ENCODE measurements at places on chromosomes 2 and 18.
A peak's percentile ranks its signal among the peaks of the same experiment; 100 is the strongest.

- DNase-seq: no peak
These were observed 140.1 kb upstream of the AQP4 start for GRCh38 chr18:27005589-27005988.

- DNase-seq: no peak
These were observed 87.6 kb downstream of the CDC42EP3 start for GRCh38 chr2:37583867-37584266.

GRCh38 chr18:57437402-57437765 is 2.2 kb downstream of the ONECUT2 start:
- DNase-seq: no peak

- DNase-seq: no peak
These were observed 80.3 kb downstream of the CD28 start for GRCh38 chr2:203786549-203787351.

DNA sequence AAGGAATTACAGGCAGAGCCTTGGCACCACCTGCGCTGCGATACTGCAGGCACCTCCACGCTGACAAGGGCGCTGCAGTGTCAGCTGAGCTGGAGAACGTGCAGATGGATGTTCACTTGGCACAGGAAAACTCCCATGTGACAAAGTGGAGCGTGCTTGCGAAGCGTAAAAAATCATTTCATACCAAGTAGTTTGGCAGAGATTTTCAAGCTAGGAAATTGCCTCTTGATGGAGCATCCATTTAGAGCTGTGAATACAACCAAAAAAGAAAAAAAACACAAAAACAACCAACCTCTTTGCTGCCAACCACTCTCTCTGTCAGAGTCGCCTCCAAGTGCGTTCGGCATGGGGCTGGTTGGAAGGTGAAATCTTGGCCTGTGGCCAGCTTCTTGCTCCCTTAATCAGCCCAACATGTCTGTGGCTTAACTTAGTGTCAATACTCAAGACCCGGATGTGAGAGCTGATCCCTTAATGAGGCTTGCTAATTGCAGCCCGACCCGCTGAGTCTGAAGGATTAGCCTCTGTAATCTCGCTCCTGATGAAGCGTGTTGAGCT is 38.1 kb downstream of the ACOXL start:
- DNase-seq: no peak

DNA sequence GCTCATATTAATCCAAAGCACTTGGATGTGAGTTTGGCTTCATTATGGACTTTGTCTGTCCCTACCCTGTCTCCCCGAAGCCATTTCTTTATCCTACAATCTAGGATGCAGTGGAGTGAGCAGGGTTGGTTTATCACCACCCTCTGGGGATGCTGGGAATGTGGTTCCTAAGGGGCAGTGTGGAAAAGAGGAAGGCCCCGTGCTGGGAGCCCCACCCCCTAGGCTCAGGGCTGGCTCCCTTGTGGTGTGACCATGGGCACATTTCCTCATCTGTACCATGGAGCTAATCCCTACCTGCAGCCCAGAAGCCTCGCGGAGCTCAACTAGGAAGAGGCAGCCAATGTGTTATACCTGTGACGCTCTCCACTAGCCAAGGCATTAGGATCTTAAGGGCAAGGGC is 92.5 kb downstream of the TGOLN2 start:
- DNase-seq: no peak

DNA sequence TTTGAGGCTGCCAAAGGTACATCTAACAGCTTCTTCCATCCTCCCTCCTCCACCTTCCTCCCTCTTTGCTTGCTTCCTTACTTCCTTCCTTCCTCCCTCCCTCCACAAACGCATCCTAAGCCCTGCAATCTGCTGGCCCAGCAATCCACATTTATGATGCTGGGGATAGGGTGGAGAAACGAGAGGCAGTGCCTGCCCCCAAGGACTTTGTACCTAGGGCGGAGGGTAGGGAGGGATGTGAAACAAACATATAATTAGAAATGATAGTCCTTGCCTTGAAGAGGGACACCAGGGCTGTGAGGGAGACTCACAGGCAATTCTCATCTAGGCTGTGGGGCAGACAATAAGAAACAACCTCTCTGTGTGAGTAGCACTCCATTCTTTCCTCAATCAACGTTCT is 188.3 kb downstream of the ANKRD30B start:
- peak; percentile 85 for DNase-seq

GRCh38 chr2:148888986-148889385 is 14.0 kb downstream of the KIF5C start:
- DNase-seq: no peak

DNA sequence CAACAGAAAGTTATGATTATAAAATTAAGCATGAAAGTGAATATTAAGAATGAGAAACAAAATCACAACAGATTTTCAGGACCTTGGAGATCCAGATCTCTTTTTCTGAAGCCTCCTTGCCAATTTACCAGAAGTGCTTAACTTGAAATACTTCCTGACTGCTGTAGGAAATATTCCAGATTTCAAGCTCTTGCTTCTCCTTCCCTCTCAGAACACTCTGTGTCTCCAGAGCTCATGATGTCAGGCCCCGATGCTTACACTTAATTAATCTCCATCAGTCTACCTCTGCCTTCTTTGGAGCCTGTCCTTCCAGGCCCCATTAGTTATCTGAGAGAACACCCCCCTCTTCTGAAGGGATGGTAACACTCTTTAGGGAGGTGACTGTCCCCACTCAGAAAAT is 20.7 kb upstream of the NT5C1B start:
- no peak for DNase-seq

GRCh38 chr2:62150597-62151305 is 45.2 kb upstream of the B3GNT2 start:
- DNase-seq: no peak

GRCh38 chr18:51519571-51519970 is 322.1 kb upstream of the MEX3C start:
- DNase-seq: no peak

DNA sequence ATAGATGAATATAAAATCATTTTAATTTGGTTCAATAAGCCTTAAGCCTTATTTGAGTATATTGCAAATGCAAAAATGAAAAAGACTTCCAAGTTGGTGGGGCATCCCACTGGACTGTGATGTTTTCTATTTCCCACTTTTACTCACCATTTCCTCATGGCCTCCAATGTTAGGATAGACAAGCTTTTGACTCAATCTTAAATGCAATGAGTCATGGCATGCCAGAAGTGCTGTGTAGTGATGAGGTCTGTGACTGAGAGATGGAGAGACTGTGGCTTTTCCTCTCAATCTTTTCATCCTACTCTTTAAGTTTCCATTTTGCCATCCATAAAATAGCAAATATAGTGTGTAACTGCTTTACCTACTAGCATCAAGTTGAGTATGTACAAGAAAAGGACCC is 1401.2 kb upstream of the CELF4 start:
- no peak for DNase-seq

- DNase-seq: peak; percentile 40
These were observed 7.0 kb downstream of the CTIF start for GRCh38 chr18:48545757-48546321.

DNA sequence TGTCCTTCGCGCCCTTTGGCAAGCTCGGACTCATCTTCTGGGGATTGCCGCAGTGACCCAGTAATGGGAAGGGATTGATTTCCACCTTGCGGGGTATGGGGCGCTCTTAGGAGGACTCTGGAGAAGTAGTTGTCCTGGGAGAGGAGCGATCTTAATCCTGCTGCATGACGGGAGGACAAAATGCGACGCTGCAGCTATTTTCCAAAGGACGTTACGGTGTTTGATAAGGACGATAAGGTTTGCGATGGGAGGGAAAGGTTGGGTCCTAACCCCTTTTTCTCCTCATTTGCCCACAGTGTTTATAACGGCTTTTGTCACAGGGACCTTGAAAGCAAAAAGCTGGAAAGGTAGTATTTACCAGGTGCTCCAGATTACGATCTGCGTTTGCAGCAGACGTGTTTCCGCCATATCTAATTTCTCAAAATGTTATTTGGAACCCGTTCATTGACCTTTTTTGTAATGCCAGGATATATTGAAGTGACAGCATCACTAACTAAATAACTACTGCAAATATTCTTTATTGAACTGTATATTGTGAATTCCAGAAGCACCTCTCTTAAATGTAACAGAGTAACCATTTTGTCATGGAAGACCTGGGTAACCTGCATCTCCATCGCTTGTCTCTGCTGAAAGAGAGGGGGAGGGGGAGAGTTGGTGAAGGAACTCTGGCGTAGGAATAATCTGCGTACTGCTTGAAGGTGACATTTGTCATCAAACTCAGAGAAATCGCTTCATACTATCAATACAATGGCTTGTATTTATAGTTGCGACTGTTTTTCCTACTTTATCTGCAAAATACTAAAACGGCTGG is 590 bp downstream of the MDH1 start:
- no peak for DNase-seq

DNA sequence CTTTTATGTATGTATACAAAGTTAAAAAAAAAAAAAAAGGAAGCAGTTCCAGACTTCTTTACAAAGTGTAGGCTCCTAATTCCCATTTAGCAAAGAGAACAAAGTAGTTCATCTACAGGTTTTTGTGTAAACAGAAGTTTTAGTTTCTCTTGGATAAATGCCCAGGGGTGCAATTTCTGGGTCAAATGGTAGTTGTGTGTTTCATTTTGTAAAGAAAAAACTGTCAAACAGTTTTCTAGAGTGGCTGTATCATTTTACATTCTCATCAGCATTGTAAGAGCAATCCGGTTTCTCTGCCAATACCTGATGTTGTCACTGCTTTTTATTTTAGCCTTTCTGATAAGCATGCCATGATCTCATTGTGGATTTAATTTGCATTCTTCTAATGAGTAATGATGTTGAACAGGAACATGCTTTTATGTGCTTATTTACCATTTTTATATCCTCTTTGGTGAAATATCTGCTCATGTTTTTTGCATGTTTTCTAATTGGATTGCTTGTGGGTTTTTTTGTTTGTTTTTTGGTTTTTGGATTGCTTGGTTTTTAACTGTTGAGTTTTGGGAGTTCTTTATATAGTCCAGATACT is 16.6 kb upstream of the PSME4 start:
- DNase-seq: no peak

DNA sequence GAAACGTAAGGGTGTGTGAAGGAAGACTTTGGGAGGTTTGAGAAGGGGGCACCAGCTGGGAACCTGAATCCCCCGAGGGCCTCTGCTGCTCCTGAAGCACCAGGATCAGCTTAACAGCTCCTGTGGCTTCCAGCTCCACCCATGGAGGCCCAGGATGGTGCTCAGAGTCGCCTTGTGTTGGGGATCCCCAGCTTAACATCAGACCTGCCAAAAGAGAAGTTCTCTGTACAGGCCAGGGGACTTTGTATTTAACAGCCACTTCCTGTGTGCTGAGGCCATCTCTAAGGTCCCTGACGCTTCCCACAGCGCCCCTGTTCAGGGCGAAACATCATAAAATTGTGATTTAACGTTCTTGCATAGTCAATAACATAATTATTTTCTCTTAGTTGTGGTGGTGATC is 77.5 kb downstream of the NCK2 start:
- DNase-seq: no peak

DNA sequence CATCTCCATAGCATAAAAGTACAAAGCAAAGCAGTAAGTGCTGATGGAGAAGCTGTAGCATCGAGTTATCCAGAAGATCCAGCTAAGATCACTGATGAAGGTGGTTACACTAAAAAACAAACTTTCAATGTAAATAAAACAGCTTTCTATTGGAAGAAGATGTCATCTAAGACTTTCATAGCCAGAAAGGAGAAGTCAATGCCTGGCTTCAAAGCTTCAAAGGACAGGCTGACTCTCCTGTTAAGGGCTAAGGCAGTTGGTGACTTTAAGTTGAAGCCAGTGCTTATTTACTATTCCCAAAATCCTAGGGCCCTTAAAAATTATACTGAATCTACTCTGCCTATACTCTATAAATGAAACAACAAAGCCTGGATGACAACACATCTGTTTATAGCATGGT is 44.0 kb downstream of the METTL8 start:
- DNase-seq: no peak

DNA sequence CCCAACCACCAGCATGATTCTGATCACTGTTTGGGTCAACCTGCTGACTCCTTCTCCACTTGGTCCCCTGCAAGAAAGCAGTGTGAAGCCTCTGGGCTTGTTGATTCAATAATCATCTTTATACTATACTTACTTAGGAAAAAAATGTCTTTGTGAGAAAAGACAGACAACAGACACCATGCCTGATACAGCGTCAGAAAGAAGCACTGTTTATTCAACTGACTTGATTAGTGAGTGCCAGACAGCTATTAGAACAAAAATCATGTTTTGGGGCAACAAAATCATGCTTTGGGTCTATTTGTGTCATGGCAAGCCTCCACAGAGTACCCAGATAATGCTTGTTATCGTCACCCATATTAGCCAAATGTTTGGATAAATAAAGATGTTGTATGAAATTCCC is 58.7 kb upstream of the ATL2 start:
- DNase-seq: no peak

- DNase-seq: no peak
These were observed 18.8 kb upstream of the SH3RF3 start for GRCh38 chr2:109110170-109110569.

DNA sequence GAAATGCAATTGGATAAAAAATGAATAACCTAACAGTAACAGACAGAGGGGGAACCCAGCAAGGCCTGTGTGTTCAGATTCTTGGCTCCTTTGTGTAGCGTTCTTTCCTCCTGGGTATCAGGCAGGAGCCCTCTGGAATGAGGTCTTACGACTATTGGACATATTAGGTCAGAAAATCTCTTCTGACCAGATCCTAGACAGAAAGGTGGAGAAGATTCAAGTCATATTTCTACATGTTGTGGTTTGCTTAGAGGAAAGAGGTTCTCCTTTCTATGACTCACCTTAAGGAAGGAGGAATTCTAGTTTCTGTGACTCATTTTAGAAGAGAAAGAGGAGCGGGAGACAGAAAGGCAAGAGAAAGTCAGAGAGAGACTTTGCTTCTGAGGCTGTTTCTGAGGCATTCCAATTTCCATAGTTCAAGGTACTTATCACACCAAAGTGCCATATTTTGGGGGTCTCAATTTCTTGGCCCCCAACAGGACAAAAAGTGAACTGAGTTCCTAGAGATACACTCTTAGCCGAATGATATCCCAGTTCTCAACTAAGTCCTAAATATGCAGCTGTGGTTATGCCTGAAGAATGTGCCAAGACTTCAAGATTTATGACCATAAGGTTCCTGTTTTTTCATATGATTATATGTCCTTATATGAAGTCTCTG is 618.6 kb downstream of the ZEB2 start:
- no peak for DNase-seq

GRCh38 chr2:19982268-19982667 is 7.6 kb downstream of the WDR35 start:
- DNase-seq: no peak

- no peak for DNase-seq
These were observed 25.0 kb downstream of the CELF4 start for GRCh38 chr18:37540424-37541138.

GRCh38 chr2:18927525-18928232 is 338.3 kb upstream of the NT5C1B start:
- no peak for DNase-seq

- DNase-seq: no peak
These were observed 109.5 kb upstream of the PIK3C3 start for GRCh38 chr18:41845563-41845962.

GRCh38 chr2:210094787-210095186 is 76.4 kb downstream of the KANSL1L start:
- no peak for DNase-seq

DNA sequence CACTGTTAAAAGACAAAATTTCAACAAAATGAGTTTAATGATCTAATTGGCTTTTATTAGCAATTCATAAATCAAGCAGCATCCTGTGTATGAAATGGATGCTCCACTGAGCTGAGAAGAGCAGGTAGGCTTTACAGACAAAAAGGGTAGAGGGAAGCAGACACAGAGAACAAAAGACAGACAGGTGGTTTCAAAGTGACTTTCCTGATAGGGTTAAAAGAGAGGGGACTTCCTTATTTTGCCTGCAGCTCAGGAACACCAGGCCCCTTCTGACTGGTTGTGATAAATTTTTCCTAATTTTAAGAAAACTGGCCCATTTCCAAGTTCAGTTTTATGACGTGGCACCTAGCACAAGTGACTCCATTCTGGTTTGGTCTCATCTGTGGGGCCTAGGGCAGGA is 11.9 kb downstream of the TEX51 start:
- DNase-seq: no peak

All from transverse colon (tissue), 4 donors.